Fibroblast of the aortic adventitia (primary cell): ENCODE measurements at places on chromosomes 2 and 18. TPM values are rescaled to one million over a fixed set of nuclear protein-coding genes. Genes with fewer than 3 reads are reported as not detected.

The GTF3C2 gene
- 27.2 and 33.4 TPM in 2 replicates for total RNA-seq

The C2orf15 gene
- not detected in 2 replicates for total RNA-seq

The ACMSD gene
- total RNA-seq = not detected in 2 replicates

The PTPN2 gene
- 29.4 and 41.5 TPM in 2 replicates for total RNA-seq

The SCN1A gene
- total RNA-seq = 0.09 and 0.16 TPM in 2 replicates

The UCN gene
- 0.27 and 1.1 TPM in 2 replicates for total RNA-seq

The RFTN2 gene
- 6.4 and 16.4 TPM in 2 replicates for total RNA-seq

The POTEC gene
- under 0.01 TPM in 1 of 2 replicates, not detected in the other for total RNA-seq

The C1GALT1C1L gene
- total RNA-seq = 0.16 and 0.36 TPM in 2 replicates

The CCDC68 gene
- 0.16 and 7.4 TPM in 2 replicates for total RNA-seq

The ZAP70 gene
- total RNA-seq = 0.25 TPM in 1 of 2 replicates, not detected in the other

The TRIM54 gene
- total RNA-seq = not detected in 2 replicates

The ASIC4 gene
- not detected in 2 replicates for total RNA-seq

The SNORC gene
- 0.33 and 0.72 TPM in 2 replicates for total RNA-seq

The ERFE gene
- 2.8 and 3.4 TPM in 2 replicates for total RNA-seq

The NXPH2 gene
- 1.3 TPM in 1 of 2 replicates, not detected in the other for total RNA-seq

The FAHD2B gene
- 0.90 and 2.5 TPM in 2 replicates for total RNA-seq

The DTYMK gene
- total RNA-seq = 12.8 and 41.8 TPM in 2 replicates

The SERPINB10 gene
- not detected in 2 replicates for total RNA-seq

The AKAIN1 gene
- total RNA-seq = not detected in 2 replicates

The USP37 gene
- 14.8 and 16.1 TPM in 2 replicates for total RNA-seq

The DYNAP gene
- not detected in 2 replicates for total RNA-seq

The NAT8 gene
- total RNA-seq = not detected in 2 replicates

The CMPK2 gene
- 1.9 and 11.0 TPM in 2 replicates for total RNA-seq

The CDH2 gene
- total RNA-seq = 38.3 and 64.1 TPM in 2 replicates

The UPP2 gene
- not detected in 2 replicates for total RNA-seq

The GPAT2 gene
- total RNA-seq = 10.2 TPM in 1 of 2 replicates, not detected in the other

The PDE6D gene
- total RNA-seq = 14.1 and 30.6 TPM in 2 replicates

The SMYD1 gene
- not detected in 2 replicates for total RNA-seq

The DSC1 gene
- 0.25 TPM in 1 of 2 replicates, not detected in the other for total RNA-seq

The HOXD12 gene
- total RNA-seq = not detected in 2 replicates

The QPCT gene
- total RNA-seq = 1.7 and 8.3 TPM in 2 replicates

The TUBB8B gene
- total RNA-seq = not detected in 2 replicates

The TFCP2L1 gene
- under 0.01 TPM in 1 of 2 replicates, not detected in the other for total RNA-seq

The IL1B gene
- total RNA-seq = 2.4 TPM in 1 of 2 replicates, not detected in the other

The ZNF385B gene
- 4.8 TPM in 1 of 2 replicates, not detected in the other for total RNA-seq

The GAD1 gene
- not detected in 2 replicates for total RNA-seq

The ATP6V1C2 gene
- not detected in 2 replicates for total RNA-seq

The CENPA gene
- 9.2 TPM in 1 of 2 replicates, not detected in the other for total RNA-seq

The MC4R gene
- not detected in 2 replicates for total RNA-seq

The SLC11A1 gene
- total RNA-seq = 0.09 and 0.33 TPM in 2 replicates

The PDCL3 gene
- total RNA-seq = 15.4 and 16.2 TPM in 2 replicates

The MORN2 gene
- total RNA-seq = 25.3 and 34.7 TPM in 2 replicates

The ASB18 gene
- not detected in 2 replicates for total RNA-seq

The XDH gene
- 3.1 TPM in 1 of 2 replicates, not detected in the other for total RNA-seq

The HTRA2 gene
- total RNA-seq = 27.1 and 32.9 TPM in 2 replicates

The MLPH gene
- total RNA-seq = 5.2 and 6.1 TPM in 2 replicates
